ENCODE measurements at places on chromosomes 3 and 15. TPM values are rescaled to one million over a fixed set of nuclear protein-coding genes. Genes with fewer than 3 reads are reported as not detected.
A peak's percentile ranks its signal among the peaks of the same experiment; 100 is the strongest.

DNA sequence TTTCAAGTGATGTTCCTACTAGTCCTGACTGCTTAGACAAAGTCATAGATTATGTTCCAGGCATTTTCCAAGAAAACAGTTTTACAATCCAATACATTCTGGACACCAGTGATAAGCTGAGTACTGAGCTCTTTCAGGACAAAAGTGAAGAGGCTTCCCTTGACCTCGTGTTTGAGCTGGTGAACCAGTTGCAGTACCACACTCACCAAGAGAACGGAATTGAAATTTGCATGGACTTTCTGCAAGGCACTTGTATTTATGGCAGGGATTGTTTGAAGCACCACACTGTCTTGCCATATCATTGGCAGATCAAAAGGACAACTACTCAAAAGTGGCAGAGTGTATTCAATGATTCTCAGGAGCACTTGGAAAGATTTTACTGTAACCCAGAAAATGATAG is 3.8 kb downstream of the TIPARP start:
- no peak for DNase-seq

- no peak for DNase-seq
These were observed 49.9 kb upstream of the KLF13 start for GRCh38 chr15:31276596-31277298.

DNA sequence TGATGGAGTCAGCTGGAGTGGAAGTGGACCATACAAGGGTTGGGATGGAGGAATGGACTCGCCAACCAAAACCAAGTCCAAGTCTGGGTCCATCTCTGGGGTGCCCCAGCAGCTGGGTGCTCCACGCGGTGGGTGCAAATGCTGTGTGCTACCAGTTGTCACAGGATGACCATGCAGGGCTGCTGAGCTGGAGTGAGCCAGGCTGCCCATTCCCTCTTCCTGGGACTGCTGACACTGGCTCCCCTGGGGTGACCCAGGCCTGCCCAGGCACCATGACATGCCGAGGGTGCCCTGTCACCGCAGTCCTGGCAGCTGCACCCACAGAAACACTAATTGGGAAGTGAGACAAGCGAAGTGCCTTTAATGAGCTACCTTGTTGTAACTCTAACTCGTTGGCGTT is 140.2 kb downstream of the TPRA1 start:
- peak; percentile 20 for DNase-seq

GRCh38 chr3:73504239-73504638 is 120.5 kb downstream of the PDZRN3 start:
- DNase-seq: no peak

- peak; percentile 46 for DNase-seq
These were observed 31.0 kb upstream of the ADAMTS17 start for GRCh38 chr15:100372739-100373119.

DNA sequence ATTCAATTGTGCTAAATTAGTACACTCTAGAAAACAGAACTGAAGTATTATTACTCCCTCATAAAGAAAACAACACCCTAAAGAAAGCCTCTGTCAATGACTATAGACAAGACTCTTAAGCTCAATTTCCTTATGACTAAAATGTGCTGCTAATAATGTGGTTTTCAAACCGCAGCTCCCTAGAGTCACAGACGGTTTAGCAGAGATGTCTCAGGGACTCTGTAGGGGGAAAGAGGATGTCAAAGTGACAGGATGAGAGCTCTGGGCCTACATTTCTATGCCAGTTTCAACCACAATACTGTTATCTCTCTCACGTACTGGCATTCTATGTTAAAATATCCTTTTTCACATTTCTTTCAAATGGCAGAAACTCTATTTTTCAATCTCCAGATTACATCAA is 37.6 kb upstream of the WDR49 start:
- no peak for DNase-seq

DNA sequence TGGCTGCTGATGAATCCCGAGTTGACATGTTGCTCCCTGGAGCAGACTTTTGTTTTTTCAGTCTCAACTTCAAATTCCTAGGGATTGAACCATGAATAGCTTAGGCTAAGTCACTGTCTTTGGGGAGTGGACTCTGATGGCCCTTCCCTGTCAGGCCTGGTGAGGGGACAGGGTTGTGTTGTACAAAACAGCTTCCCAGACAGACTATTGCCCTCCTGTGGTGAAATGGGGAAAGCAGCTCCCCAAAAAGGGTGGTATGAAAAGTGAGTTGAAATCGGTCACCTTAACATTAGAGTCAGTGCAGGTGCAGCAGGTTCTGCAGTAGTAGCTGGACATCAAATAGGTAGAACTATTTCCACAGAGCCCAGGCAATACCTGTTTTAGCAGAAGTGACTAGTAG is 775.6 kb downstream of the ROBO2 start:
- no peak for DNase-seq

- DNase-seq: no peak
These were observed 312.9 kb downstream of the ZBBX start for GRCh38 chr3:167066977-167067786.

Gene MME
- total RNA-seq: 1.5 TPM

Gene CX3CR1
- total RNA-seq: 3.3 TPM

Gene CHDH
- total RNA-seq: 5.9 TPM

Gene PLSCR2
- not detected for total RNA-seq

Gene RTP1
- total RNA-seq: not detected

Gene GHSR
- total RNA-seq: not detected

Gene RHOV
- total RNA-seq: not detected

Gene ALDH1A3
- 10.3 TPM for total RNA-seq

Data from ovary (tissue), 10 donors.